ENCODE measurements at places on chromosomes 13 and 19.

GRCh38 chr13:76461999-76462398, 424.2 kb downstream of the KCTD12 start:
- DNase-seq, result no peak

GRCh38 chr19:5222178-5222577, 118.4 kb downstream of the PTPRS start:
- no peak for DNase-seq

- DNase-seq, result peak; percentile 32
These were observed 4.7 kb upstream of the GPR183 start for GRCh38 chr13:99311748-99312492.

- no peak for DNase-seq
These were observed 23.9 kb upstream of the OXGR1 start for GRCh38 chr13:97018029-97018819.

DNA sequence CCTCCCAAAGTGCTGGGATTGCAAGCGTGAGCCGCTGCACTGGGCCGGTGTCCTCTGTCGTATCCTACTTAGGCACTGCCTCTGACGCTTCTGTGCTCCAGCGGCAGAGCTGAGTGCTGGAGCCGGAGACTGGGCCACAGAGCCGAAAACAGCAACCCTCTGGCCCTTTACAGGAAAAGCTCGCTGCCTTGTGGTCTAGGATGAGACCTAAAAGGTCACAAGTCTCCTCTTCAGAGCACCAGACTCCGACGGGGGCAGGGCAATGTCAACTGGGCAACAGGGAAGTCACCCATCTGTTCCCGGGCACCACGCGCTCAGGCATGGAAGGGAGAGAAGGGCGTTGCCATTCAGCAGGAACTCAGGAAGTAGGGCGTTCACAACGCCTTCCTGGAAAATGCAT, 91.7 kb downstream of the GADD45B start:
- DNase-seq, result no peak

GRCh38 chr19:21317821-21318220, 11.4 kb downstream of the ZNF708 start:
- DNase-seq, result no peak

DNA sequence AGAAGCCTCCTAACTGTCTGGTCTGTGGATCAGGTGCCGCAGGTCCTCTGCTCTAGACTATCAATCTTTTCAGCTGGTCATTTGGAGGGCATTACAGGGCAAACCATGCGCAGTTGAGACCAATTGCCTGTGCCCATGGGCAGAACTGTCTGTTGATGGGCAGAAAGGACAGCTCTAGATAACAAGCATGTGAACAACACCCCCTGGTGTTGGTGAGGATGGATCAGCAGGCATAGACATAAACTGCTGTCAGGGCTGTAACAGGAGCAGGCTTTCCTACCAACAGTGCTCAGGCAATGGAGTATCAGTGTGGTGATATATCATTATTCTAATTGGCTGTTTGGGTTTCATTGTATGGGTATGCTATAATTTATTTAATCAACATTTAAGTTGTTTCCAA, 104.7 kb upstream of the KL start:
- DNase-seq, result no peak

DNA sequence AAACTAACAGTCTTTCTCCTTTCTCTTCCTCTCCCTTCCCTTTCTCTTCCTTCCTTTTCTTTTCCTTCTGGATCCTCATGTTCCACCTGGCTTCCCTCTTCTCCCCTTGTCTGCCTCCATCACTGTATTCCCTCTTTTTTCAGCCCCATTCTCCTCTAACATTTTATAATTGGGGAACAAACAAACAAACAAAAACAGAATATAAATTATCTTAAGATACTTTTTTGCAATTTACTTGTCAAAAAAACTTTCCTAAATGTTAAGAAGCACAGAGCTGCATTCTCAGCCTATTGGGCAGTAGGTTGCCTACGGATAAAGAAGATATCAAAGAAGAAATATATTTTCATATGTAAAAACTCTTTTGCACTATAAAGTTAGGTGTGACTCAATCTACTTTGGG, 1382.2 kb upstream of the MIR17HG start:
- DNase-seq, result no peak

- DNase-seq, result no peak
These were observed 181.6 kb downstream of the KLF12 start for GRCh38 chr13:73952648-73953047.

GRCh38 chr13:28426381-28426780, 68.5 kb downstream of the FLT1 start:
- DNase-seq, result no peak

All from GM04503 (cell line).